Activated T-helper 2 cell treated with anti-CD3 and anti-CD28 coated beads, Interferon-gamma antibody, Interleukin-2, Interleukin-4, amounts not matched to agents 10 μg/mL and 5 μg/mL and 100 μg/mL, durations not matched to agents 14 hours and 24 hours and 36 hours (primary cell): ENCODE measurements at places on chromosomes 11 and 22. TPM values are rescaled to one million over a fixed set of nuclear protein-coding genes. Genes with fewer than 3 reads are reported as not detected.

Gene BEST1
- 0.09 TPM in 1 of 2 replicates, not detected in the other for total RNA-seq

Gene TRMT112
- 290 and 291 TPM in 2 replicates for total RNA-seq

Gene SPINDOC
- 67.0 and 69.2 TPM in 2 replicates for total RNA-seq

Gene CSNK2A3
- 1.2 and 1.7 TPM in 2 replicates for total RNA-seq

Gene EXT2
- total RNA-seq = 35.1 and 35.6 TPM in 2 replicates

Gene MRGPRX4
- not detected in 2 replicates for total RNA-seq

Gene GRAP2
- total RNA-seq = 44.1 and 46.5 TPM in 2 replicates

Gene MN1
- 0.09 and 0.16 TPM in 2 replicates for total RNA-seq

Gene SLC22A8
- not detected in 2 replicates for total RNA-seq

Gene CRYBA4
- not detected in 2 replicates for total RNA-seq

Gene CRACR2B
- 4.9 and 5.1 TPM in 2 replicates for total RNA-seq

Gene H19
- total RNA-seq = 0.34 TPM in 1 of 2 replicates, not detected in the other

Gene IFITM10
- 0.14 and 0.34 TPM in 2 replicates for total RNA-seq

Gene GDPD4
- not detected in 2 replicates for total RNA-seq

Gene FOLR3
- 0.18 and 0.51 TPM in 2 replicates for total RNA-seq

Gene MYO18B
- total RNA-seq = 6.0 and 6.1 TPM in 2 replicates

Gene KRTAP5-1
- not detected in 2 replicates for total RNA-seq

Gene GPHA2
- not detected in 2 replicates for total RNA-seq

Gene SPDYC
- not detected in 2 replicates for total RNA-seq
